ENCODE measurements at places on chromosomes 16 and 17.

DNA sequence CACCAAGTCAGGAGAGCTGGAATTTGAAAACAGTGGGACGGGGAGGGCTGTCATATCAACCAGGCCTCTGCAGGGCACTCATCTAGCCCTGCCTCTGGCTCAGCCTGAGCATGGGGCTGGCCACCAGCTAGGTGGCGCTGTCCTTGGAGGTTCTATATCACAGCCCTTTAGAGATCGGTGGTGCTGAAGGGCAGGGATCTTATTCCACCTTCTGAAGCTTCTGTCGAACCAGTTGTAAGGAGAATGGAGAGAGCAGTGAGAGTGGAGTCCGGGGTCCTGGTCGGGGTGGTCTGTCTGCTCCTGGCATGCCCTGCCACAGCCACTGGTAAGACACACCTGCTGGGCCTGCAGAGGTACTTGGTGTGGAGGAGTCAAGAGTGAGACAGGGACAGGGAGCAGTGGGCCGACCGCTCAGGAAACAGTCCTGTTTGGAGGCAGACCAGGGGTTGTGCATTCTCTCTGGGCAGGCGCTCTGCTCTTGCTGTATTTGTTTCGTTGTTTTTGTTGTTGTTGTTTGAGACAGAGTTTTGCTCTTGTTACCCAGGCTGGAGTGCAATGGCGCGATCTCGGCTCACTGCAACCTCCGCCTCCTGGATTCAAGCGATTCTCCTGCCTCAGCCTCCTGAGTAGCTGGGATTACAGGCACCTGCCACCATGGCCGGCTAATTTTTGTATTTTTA lies at the start of gene CES3:
CES3 (plus strand) TSS at position 202 of the 680 bp plus-strand sequence; CDS start at position 244, 42 bp downstream.
- DNase-seq = peak; percentile 48

GRCh38 chr16:69055008-69055407 lies 50.4 kb upstream of the HAS3 start:
- DNase-seq = no peak

DNA sequence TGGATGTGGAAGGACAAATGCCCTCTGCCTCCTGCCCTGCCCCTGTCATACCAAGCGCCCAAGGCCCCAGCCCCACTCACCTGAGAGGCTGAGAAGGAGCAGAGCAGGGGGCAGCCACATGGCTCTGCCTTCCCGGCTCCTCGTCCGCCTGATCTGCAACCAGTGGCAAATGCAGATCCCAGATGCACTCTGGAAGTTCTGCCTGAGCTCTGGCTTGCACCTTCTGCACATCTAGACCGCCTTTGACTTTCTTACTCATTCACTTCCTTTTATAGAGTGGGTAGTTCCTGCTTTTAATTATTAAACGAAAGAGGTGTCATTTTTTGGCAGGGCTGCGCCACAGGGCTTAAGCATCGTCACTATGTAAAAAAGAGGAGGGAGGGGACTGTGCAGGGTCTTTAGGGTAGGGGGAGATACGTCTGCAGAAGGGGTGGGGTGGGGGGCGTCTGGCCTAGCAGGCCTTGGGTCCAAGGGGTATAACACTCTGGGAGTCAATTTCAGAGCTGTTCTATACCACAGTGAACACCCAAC lies at the start of gene CD300LB:
CD300LB (minus strand) TSS at position 245 of the 531 bp plus-strand sequence; CDS start at position 120, 125 bp downstream.
- no peak for DNase-seq

- peak; percentile 91 for DNase-seq
Observed at GRCh38 chr17:12613566-12613965, 52.1 kb upstream of the MYOCD start.

GRCh38 chr17:43406676-43407645 lies 8.2 kb downstream of the ARL4D start:
- peak; percentile 77 for DNase-seq

Measured in fibroblast of skin of right quadriceps (primary cell).